GM23248 (cell line): ENCODE measurements at places on chromosomes 2 and 18. TPM values are rescaled to one million over a fixed set of nuclear protein-coding genes. Genes with fewer than 3 reads are reported as not detected.

DNA sequence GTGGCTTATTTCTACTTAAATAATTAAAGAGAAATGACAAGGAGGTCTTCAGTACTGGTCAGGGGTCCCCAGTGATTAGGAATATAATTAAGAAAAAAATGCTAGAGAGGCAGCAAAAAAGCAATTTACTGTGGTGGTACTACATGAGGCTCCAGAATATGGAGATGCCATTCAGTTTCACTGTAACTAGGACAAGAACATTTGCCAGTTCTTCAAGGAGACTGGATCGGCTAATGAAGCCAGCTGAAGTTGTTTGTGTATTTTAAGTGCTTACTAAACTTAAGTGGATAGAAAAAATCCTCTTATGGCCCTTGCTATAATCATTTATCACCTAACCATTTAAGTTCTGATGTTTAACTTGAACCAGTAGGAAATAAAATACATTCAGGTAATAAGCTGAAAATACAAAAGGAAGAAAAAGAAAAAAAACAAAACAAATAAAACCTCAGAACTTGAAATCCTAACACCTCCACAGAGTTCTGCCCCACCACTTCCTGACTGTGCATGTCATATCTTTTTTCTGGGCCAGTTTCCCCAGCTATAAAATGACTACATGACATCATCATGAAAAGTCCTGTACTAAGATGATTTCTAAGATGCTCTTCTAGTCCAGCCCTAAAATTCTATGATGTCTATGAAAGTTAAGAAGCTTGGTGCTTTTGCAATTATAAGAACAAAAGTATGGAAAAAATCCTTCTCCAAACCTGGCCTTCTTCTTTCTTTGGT is 98.0 kb downstream of the TRABD2A start:
- DNase-seq = peak; percentile 9
- peaks cover 3% of the 10 kb centered on the region; the same call in 1 of the 2 replicates for H3K27me3 ChIP-seq
- no peak overlapping the region for H3K4me3 ChIP-seq
- no peaks in the 10 kb centered on the region for H3K4me1 ChIP-seq
- H3K27ac ChIP-seq = no peak overlapping the region

DNA sequence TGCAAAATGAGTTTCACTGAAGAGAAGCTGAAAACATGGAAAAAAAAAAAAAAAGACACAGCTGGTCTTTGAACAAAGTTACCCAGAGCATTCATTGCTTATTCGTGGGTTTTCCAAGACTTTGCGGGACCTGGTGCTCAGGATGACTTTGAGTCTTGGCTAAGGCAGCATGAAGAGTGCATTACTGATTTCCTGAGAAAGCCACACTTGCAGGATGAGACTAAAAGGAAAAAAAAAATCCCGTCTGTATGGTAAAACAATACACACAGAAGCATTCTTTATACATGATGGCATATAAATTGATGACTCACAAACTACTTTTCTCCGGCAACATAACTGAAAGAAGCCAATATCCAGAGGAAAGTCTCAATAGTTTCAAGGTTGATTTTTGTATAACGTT is 195.4 kb downstream of the SPP2 start:
- H3K36me3 ChIP-seq = no peaks in the 10 kb centered on the region
- no peaks in the 10 kb centered on the region for H3K27me3 ChIP-seq
- peak; percentile 92 for DNase-seq
- peak overlapping the region; percentile 67 for H3K27ac ChIP-seq
- H3K4me1 ChIP-seq = peaks cover 71% of the 10 kb centered on the region
- peak overlapping the region; percentile 27; the same call in 1 of the 2 replicates for H3K4me3 ChIP-seq

GRCh38 chr18:70246061-70246466 is 40.6 kb upstream of the RTTN start:
- H3K4me3 ChIP-seq = no peak overlapping the region
- no peaks in the 10 kb centered on the region for H3K27me3 ChIP-seq
- peaks cover 15% of the 10 kb centered on the region; the same call in 1 of the 2 replicates for H3K4me1 ChIP-seq
- no peak for DNase-seq
- H3K36me3 ChIP-seq = no peaks in the 10 kb centered on the region
- no peak overlapping the region for H3K27ac ChIP-seq

GRCh38 chr2:235876099-235876679 is 292.0 kb downstream of the GBX2 start:
- no peak overlapping the region for H3K27ac ChIP-seq
- DNase-seq = no peak
- H3K27me3 ChIP-seq = no peaks in the 10 kb centered on the region
- no peak overlapping the region for H3K4me3 ChIP-seq

RALBP1 gene
- polyA plus RNA-seq = 44.7 and 49.9 TPM in 2 replicates
